ENCODE measurements at places on chromosomes 6 and 20.

DNA sequence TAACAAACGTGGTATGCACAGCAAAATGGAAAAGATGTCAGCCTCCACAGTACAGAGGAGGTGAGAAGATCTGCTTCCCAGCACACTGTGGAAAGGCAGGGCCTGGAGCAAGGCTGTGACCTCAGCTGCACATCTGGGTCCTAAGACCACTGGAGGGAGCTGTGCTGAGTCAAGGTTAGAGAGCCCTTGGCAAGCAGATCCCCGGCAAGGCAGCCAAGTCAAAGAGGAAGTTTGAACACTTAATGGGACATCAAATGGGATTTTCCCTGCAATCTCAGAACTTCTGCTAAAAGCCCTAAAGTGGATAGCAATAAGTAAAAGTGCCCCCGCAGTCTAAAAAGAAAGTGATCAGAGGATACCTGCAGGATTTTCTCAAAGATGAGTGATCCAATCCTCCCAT is 39.5 kb downstream of the UNC5CL start:
- no peak for DNase-seq

DNA sequence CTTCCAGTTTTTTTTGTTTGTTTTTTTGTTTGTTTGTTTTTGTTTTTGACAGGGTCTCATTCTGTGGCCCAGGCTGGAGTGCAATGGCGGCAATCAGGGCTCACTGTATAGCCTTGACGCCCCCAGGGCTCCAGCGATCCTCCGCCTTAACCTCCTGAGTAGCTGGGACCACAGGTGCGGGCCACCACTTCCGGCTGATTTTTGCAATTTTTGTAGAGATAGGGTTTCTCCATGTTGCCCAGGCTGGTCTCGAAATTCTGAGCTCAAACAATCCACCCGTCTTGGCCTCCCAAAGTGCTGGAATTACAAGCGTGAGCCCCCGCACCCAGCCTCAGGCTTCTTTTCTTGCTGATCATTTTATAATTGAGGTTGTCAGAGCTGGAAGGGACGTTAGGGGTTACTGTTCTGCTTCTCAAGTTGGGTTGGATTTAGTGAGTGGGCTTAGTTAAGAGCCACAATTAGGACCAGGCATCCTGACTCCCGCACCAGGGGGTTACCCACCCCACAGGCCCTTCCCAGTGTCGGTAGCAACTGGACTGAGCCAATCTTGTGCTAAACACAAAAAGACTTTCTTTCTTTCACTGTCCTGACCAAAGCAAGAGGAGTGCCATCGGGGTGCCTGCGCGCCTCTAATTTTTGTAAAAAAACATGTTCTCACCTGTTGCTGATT is 13.1 kb upstream of the ZSCAN9 start:
- DNase-seq, result no peak

DNA sequence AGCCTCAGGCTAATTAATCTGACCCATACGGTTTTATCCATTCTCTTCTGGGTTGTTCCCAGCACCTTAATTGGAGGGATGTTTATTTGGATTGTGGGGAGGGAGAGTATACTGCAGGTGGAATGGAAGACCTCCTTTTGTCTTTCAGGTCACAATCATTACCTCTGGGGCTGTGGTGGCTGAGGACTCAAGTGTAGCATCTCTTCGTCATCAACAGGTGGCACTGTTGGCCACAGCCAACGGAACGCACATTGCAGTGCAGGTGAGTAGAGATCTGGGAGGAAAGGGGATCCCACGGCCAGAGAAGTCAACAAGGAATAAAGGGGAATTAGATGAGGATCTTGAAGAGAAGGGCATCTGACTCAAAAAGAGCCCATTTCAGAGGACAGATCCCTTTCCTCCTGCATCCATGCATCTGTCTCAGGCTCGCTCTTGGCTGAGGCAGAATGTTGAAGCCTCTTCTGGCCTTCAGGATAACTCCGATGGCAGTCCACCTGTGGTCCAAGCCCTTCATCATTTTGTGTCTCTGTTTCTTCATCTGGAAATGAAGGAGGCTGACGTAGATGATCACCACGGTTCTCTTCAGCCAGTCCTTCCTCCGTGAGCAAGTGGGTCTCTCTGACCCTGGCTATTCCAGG is 3.2 kb upstream of the DEF6 start:
- DNase-seq, result peak; percentile 43

GRCh38 chr20:9608639-9609340 is 94.4 kb downstream of the LAMP5 start:
- no peak for DNase-seq

GRCh38 chr6:27608916-27609883 is 136.3 kb upstream of the ZNF184 start:
- no peak for DNase-seq

DNA sequence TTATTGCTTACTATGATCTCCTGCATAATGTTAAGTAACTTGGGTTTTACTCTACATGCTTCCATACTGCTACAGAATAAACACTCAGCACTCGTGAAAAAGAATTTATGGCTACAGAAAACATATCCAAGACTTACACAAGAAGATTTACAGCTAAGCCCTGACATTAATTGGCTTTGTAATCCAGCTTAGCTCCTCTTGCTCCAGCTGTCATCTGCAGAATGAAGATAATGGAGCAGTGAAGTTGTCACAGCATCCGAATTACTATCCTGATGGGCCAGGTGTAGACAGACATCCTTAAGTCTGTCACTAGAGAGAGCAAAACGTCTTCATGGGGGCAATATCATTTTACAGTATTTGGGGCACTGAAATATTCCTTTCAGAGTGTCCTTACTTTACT is 155.3 kb downstream of the PRKN start:
- no peak for DNase-seq

DNA sequence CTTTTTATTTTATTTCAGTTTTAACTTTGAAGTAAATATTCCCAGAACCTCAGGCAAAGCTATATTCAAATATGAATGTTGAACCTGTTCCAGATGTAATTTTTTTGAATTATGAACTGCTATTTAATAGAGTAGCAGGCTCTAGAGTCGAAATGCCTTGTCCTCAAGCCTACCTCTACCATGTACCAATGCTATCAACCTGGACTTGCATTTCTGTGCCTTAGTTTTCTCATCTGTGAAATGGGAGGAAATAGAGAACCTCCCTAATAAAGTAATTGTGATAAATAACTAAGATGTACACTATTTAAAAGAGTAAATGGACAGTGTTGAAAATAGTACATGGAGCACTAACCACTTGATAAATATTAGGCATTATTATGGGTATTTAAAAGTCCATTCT is 551.6 kb upstream of the JARID2 start:
- no peak for DNase-seq

GRCh38 chr6:22145823-22146677 is 150.8 kb downstream of the PRL start:
- no peak for DNase-seq

DNA sequence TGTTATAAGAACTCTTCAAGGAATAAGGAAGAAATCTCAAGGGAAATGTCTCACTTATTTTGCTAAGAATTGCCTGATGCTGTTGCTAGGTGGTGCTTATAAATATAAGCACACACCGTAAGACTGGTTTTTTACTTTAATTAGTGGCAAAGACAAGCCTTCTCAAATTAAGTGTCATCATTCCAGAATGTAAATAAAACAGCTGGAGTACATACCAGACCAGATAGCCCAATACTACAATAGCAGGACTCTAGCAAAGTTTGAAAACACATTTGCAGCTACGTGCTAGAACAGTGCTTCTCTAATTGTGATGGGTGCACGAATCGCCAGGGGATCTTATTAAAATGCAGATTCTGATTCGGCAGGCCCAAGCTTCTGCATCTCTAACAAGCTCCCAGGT is 6.8 kb downstream of the CNKSR3 start:
- no peak for DNase-seq

DNA sequence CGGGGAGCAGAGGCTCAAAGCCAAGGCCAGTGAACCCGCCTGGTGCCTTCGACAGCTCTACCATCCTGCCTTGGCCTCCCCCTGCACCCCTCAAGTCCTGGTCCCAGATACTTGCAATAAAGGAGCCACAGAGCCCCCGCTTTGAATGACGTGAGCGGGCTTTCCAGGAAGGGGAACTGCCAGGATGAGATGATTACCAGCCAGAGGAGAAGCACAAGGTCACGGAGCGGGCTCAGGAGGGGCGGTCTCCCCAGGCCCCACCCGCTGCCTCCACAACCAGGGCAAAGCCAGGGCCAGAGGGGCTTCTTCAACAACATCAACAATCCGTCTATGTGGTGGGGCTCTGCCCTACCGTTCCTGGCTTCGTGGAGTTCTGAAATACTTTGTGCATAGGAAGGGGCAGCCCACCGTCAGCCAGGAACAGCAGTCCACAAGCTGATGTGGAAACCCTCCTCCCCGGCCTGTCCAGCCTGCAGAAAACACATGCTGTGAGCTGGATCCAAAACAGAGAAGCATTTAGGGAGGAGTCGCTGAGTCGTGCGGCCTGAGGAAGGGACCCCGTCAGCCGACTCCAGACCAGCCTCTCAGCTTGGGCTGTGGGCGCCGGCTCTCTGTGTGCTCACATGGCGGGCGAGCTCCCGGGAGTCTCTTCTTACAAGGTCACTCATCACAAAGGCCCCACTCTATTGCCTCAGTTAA is 392.5 kb downstream of the CDH4 start:
- DNase-seq, result no peak

- no peak for DNase-seq
These were observed 94.3 kb downstream of the CEBPB start for GRCh38 chr20:50284811-50285375.

DNA sequence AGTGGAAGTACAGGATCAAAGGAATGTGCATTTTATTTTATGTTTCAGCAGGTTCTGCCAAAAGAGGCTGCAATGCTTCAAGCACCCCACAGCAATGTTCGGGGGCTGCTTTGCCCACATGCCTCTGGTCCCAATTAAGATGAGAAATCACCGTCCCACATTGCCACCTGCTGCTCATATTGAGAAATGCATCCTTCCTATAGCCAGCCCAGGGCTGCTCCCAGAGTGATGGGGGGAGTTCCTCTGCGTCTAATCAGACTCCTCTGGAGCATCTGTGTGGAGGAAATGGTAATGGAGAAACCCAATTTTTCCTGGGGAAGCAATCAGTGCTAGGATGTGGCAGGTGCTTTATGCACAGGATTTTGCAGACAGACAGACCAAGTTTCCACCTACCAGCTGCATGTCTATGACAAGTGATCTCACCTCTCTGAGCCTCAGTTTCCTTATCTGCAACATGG is 33.7 kb downstream of the PTGIS start:
- peak; percentile 44 for DNase-seq
